ENCODE measurements at places on chromosomes 12 and 14.

DNA sequence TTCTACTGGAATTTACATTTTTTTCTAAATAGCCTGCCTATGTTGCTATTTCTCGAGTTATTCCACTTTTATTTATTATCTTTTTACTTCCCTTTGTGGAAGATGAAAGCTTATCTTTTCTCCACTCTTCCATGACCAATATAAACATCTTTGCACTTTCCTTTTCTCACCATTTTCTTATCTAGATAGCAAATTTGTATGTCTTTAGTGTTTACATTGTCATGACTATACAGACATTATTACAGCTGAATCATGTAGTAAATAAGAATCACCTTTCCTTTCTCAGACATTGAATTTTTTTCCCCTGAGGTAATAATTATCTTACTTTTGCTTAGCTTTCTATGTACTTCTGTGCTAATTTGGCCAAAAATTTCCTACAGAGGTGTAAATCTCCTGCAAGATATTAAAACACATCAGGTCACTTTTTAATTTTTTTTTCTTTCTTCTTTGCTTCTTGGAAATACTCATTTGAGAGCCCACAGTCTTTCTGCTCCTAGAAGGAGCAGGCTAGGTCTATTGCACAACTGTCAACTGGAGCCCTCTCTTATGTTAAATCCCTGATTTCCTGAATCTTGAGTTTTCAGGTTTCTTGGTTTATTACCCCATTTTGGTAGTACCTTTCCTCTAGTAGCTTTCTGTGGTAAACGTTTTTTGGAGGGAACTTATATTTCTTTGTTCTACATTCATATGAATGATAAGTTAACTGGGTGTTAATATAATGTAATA lies 109.0 kb upstream of the ATP2B1 start:
- DNase-seq = no peak

DNA sequence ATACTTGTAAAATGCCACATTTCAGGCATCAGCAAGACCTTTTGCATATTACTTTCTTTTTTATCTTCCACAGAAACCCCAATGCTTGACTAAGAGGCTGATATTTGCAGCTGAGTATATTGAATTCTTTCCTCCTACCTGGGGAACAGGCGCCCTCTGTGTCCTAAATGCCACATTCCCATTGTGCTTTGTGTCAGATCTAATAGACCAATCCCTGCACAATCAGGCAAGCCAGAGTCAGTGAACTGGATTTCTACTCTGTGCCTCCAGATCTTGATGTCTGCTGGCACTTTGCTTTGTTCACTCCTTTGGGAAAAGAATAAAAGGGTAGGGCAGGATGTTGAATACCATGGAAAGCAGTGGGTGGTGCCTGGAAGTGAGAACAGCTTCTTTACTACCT lies 22.4 kb upstream of the TAS2R42 start:
- DNase-seq = no peak

DNA sequence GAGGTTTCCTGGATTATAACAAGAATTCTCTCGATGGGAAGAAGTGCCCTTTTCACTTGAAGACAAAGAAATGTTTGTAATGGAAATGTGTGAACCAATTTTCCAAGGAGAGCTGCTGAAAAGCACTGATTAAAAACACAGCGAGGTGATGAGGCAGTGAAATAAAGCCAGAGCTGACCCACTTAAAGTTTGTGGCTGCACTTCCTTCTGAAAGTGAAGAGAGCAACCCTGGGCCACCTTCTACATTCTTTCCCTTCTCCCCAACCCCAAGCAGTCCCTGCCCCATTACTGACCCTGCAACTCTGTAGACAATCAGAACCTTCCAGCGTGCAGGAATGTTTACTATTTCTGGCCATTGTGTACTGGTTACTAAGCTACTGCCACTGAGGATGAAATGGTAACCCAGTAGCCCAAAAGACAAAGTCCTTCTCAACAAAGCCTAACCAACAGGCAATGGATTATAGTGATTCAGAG lies 173.9 kb downstream of the TTC7B start:
- peak; percentile 36 for DNase-seq

- no peak for DNase-seq
These were observed 13.0 kb downstream of the ERG28 start for GRCh38 chr14:75647640-75648039.

GRCh38 chr12:131177599-131177998 lies 223.9 kb downstream of the ADGRD1 start:
- DNase-seq = no peak

GRCh38 chr12:6934110-6934509 lies 6.4 kb downstream of the ATN1 start:
- DNase-seq = no peak

GRCh38 chr14:36663404-36664321 lies 2.0 kb downstream of the PAX9 start:
- peak; percentile 7 for DNase-seq

- DNase-seq = no peak
These were observed 20.3 kb upstream of the DHRS2 start for GRCh38 chr14:23615856-23616255.

GRCh38 chr12:2841056-2841650 lies 6.3 kb upstream of the NRIP2 start:
- no peak for DNase-seq

DNA sequence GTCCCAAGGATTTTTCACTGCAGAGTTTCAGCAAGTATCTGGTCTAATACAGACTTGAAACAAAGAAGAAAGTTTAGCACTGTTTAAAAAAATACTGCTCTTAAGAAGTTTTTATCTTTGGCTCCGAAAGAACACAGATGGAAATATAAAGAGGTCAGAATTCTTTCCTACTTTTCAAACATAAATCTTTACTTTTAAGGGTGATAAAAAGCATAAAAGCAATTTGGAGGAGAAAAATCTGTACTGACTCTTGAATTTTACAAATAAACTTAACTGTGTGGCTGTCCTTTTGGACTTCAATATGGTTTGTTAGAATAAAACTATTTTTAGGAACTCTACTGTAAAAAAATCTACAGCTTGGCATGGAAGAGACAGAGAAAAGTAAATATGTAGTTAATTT lies 27.6 kb upstream of the ISM2 start:
- DNase-seq = no peak

GRCh38 chr12:94133964-94134795 lies 14.2 kb upstream of the PLXNC1 start:
- DNase-seq = peak; percentile 46

DNA sequence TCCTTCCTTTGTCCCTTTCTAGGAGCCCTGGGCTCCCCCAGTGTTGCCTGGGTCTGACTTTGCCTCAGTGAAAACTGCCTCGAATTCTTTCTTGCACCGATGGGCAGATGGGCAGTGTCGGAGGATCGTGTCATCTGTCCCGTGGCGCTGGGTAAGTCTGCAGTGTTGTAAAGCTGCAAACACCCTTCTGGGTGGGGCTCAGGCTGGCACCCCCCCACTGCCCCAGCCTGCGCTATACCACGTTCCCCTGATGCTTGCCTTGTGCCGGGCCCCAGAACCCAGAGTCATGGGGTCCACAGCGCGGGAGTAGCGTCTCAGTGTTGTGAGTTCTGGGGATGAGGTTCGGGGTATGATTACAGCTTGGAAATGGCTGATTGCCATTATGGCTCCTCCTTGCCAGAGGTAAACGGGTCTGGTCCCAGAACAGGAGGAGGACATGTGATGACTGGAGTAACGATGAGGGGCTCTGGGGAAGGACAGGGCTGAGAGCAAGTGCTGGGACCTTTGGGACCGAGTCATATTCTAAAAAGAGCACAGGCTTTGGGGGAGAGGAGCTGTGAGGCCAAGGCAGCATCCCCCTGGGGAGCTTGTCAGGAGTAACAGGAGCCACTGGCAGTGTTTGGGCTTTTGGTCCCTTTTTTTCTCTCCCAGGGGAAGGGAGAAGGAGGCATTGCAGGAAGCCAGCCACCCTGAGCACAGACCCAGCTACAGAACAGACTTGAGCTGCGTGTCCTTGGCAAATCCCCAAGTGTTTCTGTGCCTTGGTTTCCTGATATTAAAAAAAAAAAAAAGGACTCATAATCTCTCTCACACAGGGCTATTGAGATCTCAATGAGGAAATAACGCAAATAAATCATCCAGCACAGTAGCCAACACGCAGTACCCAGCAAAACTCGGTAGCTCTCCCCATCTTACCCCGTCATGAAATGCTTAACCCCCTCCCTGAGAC lies 4.3 kb downstream of the RTL1 start:
- DNase-seq = no peak

DNA sequence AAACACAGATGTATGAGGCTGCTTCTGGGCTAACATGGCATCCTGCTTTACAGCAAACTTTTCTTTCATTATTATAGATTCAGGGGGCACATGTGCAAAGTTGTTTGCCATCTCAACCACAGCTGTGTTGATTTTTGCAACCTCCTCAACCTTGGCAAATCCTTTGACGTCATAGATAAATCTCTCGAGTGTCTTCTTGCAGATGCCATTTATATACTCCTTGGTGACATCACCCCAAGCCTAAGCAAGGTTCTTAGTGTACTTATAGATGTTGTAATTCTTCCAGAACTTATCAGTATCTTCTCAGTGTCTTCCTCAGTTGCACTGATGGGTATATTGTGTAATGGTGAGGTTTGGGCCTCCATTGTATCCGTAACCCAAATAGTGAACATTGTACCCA lies 135.4 kb upstream of the RPH3A start:
- DNase-seq = no peak

- DNase-seq = no peak
These were observed 858 bp downstream of the RILPL2 start for GRCh38 chr12:123435636-123436016.

DNA sequence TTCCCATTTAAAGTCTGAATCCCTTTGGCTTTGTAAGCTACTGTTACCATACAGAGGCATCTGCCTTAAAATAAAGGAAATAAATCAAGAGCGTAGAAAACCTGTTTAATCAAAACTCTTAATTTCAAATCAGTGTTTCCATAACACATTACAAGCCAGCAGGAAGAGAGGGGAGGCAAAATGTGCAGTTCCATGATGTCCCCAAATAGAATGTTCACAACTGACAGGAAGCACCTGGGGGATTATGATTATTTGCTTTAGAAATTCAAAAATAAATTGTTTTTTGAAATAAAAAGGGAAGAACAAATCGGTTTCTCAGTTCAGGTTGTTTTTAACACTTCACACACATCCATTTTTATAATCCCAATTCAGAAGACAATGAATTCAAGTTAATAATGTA lies 21.4 kb downstream of the SOCS2 start:
- no peak for DNase-seq

- DNase-seq = no peak
These were observed 33.8 kb downstream of the DMAC2L start for GRCh38 chr14:50345846-50346422.

- peak; percentile 92 for DNase-seq
These were observed 107.1 kb downstream of the GPR135 start for GRCh38 chr14:59358102-59358501.

DNA sequence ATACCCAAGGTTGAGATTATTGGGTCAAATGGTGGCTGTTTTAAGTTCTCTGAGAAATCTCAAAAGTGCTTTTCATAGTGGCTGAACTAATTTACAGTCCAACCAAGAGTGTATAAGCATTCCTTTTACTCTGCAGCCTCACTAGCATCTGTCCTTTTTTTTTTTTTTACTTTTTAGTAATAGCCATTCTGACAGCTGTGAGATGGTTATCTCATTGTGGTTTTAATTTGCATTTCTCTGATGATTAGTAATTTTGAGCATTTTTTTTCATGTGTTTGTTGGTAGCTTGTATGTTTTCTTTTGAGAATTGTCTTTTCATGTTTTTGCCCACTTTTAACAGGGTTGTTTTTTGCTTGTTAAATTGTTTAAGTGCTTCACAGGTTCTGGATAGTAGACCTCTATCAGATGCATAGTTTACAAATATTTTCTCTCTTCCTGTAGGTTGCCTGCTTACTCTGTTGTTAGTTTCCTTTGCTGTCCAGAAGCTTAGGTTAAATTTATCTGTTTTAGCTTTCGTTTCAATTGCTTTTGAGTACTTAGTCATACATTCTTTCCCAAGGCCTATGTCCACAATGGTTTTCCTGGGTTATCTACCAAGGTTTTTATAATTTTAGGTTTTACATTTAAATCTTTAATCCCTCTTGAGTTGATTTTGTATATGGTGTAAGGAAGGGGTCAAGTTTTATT lies 881.3 kb upstream of the SEL1L start:
- DNase-seq = no peak

DNA sequence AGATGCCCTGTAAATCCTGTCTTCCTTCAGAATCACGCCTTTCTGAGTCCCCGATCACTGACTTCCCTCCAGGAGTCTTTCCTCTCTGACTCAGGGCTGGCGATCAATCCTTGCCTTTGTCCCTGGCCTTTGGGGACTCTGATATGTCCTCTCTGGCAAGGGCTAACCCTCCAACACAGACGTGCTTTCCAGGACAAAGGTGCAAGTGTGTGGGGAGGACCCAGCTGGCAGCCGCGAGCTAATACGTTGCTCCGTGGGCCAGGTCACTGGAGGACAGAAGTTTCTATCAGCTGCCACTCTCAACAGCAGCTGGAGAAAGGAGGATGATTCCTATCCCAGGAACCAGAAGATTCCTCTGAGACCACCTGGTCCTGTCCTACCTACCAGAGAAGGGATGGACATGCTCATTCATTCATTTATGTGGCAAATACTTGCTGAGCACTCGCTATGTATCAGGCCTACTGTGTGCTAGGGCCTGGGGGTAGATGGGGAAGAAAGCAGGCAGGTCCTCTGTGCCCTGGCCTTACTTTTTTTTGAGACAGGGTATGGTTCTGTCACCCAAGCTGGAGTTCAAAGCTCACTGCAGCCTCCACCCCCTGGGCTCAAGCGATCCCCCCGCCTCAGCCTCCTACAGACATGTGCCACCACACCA lies 8.5 kb upstream of the SCARB1 start:
- peak; percentile 18 for DNase-seq

- no peak for DNase-seq
These were observed 169.0 kb upstream of the EEA1 start for GRCh38 chr12:93098077-93098476.

DNA sequence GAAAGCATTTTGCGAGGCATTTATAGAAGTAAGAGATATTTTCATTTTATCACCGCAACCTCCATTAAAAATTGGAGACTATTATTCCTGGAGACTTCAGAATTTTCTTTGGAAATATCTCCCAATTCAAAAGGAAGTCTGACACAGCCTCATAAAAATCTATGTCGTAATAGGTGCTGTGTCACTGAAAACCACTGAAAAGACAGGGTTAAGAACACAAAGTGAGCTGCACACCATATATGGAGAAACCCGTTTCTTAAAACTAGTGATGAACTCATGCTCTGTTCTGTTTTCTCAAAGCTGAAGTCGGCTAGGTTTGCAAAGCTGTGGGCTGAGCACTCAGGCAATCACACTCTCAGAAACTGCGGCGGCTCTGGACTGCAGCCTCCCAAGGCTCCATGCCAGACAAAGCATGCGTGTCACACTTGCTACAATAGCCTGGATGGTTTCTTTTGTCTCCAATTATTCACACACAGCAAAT lies at the start of gene GLIPR1:
Gene GLIPR1 (plus strand): TSS at position 287 of the 481 bp plus-strand sequence. CDS start 126 bp downstream, at position 413.
- DNase-seq = peak; percentile 96

GRCh38 chr12:50841716-50842531 lies 802 bp upstream of the TMPRSS12 start:
- DNase-seq = no peak

DNA sequence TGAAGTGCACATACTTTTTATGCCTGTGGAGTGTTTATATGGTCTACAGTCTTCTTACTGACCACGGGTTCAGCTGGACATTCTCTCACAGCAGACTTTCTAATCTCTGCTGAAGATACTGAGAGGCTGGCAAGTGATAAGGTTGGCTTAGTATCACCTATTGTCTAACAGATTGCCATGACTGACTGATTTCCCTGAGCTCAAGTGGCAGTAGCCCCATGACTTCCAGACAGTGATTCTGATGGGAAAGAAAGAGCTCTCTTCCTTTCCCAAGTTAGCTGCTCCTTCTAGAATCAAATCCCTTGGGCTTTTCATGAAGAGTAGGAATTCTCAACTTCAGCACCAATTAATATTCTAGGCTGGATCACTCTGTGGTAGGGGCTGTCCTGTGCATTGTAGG lies 141.4 kb downstream of the ANO4 start:
- DNase-seq = no peak
